Sigmoid colon (tissue), 7 donors: ENCODE measurements at places on chromosomes 7 and 10. TPM values are rescaled to one million over a fixed set of nuclear protein-coding genes. Genes with fewer than 3 reads are reported as not detected.

GRCh38 chr10:90481326-90481923 lies 376.4 kb downstream of the HTR7 start:
- H3K4me1 ChIP-seq = no peaks in the 10 kb centered on the region
- DNase-seq = no peak
- no peaks in the 10 kb centered on the region for H3K27me3 ChIP-seq
- H3K27ac ChIP-seq = no peak overlapping the region
- no peak overlapping the region for H3K4me3 ChIP-seq

GRCh38 chr10:49613882-49614241 lies at the start of gene CHAT:
CHAT (plus strand) TSS chr10:49614037; CDS start chr10:49614190, 153 bp downstream.
- peak; percentile 26 for DNase-seq
- H3K4me1 ChIP-seq = peaks cover 27% of the 10 kb centered on the region
- peaks cover 98% of the 10 kb centered on the region for H3K27me3 ChIP-seq
- H3K36me3 ChIP-seq = no peaks in the 10 kb centered on the region
- no peak within 1 kb of the TSS for H3K4me3 ChIP-seq
- no peak within 1 kb of the TSS for H3K27ac ChIP-seq

Gene OR2A5
- not detected for total RNA-seq

DNA sequence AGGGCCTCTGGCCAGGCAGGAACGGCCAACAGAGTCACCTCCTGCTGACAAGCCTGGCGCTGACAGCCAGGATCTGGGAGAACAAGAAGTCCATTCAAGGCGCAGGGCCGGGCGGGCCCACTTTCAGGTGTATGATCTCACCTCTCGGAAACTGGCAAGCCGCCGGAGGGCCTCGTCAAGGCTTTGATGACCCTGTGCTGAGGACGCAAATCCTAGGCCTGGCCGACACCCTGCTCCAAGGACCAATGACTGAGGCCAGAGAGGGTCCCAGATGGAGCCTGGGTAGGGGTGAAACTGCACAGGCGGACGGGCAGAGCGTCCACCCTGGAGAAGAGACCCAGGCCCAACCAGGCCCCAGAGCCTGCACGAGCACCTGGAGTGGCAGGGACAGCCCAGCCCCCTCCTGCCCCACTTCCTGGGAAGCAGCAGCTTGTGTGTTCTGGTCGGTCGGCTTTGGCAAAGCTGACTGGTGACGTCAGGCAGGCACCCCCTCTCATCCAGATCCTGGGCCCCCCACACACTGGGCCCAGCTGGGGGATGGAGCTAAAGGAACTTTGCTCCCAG lies 30.6 kb downstream of the MYL10 start:
- DNase-seq = no peak
- H3K4me3 ChIP-seq = no peak overlapping the region
- H3K27ac ChIP-seq = no peak overlapping the region
- no peaks in the 10 kb centered on the region for H3K27me3 ChIP-seq

DNA sequence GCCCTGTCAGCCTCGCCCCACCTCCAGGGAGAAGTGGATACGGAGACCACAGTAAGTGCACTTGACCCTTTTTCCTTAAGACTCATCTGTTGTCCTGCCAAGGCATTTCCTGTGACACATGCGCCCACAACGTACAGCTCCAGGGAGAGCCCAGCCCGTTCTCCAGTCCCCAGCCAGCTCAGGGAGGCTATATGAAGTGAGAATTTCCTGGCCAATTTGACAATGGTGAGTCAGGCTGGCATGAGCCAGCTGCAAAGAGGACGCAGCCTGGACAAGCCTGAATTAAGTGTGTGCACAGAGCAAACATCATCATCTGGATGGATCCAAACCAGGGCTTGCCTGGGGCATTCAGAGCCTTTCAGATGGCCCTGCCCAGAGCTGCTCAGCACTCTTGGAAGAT lies 244.8 kb downstream of the KCNMA1 start:
- H3K36me3 ChIP-seq = no peaks in the 10 kb centered on the region
- no peak for DNase-seq
- H3K4me1 ChIP-seq = peaks cover 71% of the 10 kb centered on the region
- no peaks in the 10 kb centered on the region for H3K27me3 ChIP-seq

DNA sequence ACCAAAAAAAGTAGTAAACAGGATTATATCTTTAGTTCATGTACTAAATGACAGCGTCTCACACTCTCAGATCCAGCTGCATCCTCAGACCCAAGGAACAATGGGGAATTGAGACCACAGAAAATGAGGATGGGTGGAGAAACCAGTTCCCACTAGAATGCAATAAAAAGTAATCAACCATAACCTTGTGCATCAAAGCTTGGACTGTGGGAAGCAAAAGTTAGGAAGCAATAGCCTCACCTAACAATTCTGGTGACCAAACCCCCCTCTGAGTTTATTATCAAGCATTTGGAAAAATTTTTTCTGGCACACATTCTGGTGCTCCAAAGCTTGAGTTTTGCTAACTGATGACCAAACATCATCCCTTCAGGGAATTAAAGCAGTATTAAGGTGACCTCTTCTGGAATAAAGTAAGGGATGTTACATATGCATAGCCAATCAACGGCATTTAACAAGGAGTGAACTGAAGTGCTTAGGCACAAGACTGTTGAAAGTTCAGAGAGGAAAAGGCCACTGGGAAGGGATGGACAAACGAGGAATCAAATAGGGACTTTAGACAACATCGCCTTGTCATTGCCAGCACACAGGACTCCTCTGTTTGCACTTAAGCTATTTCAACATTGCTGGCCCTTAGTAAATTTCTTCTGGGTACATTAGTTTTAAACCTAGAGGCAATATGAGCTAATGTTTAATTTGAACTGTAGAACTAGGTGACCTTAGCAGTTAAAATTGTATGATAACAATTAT lies 1.2 kb upstream of the MAT1A start:
- no peaks in the 10 kb centered on the region for H3K27me3 ChIP-seq
- no peaks in the 10 kb centered on the region for H3K4me1 ChIP-seq
- no peak overlapping the region for H3K4me3 ChIP-seq

GRCh38 chr7:142263598-142264380 lies 5.9 kb upstream of the PRSS58 start:
- H3K27me3 ChIP-seq = no peaks in the 10 kb centered on the region
- H3K27ac ChIP-seq = no peak overlapping the region
- no peak overlapping the region for H3K4me3 ChIP-seq
- H3K4me1 ChIP-seq = no peaks in the 10 kb centered on the region

Gene PLEKHS1
- total RNA-seq = not detected

- H3K36me3 ChIP-seq = no peaks in the 10 kb centered on the region
- no peak for DNase-seq
- no peak overlapping the region for H3K27ac ChIP-seq
Measured at GRCh38 chr10:112844681-112845544, 105.1 kb upstream of the TCF7L2 start.

- H3K27me3 ChIP-seq = no peaks in the 10 kb centered on the region
- H3K4me1 ChIP-seq = no peaks in the 10 kb centered on the region
- no peak overlapping the region for H3K4me3 ChIP-seq
- no peaks in the 10 kb centered on the region for H3K36me3 ChIP-seq
Measured at GRCh38 chr7:135177028-135177696, 6.7 kb upstream of the CYREN start.

DNA sequence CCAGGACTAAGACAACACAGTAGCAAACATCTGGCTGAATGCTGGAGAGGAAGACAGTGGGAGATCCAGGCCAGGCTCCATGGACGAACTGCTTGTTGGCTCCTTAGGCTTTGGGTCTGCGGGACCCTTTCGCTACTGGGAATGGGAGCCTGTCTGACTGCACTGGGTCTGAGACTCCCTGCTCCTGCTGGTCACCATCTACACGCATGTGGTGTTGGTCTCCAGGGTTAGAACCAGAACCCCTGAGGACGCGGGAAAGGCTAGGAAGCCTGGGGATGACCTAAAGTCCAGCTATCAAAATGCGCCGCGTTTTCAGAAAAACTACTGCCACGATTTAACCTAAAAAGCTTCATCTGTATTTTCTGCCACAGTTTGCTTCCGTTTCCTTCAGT lies 817 bp upstream of the DNAJB6 start:
- DNase-seq = no peak
- H3K36me3 ChIP-seq = no peaks in the 10 kb centered on the region
- H3K4me1 ChIP-seq = peaks cover 40% of the 10 kb centered on the region
- H3K27ac ChIP-seq = peak overlapping the region; percentile 99
- H3K27me3 ChIP-seq = no peaks in the 10 kb centered on the region
- peak overlapping the region; percentile 90 for H3K4me3 ChIP-seq

GRCh38 chr7:908159-908581 lies 31.8 kb downstream of the GET4 start:
- no peaks in the 10 kb centered on the region for H3K27me3 ChIP-seq
- no peaks in the 10 kb centered on the region for H3K36me3 ChIP-seq
- DNase-seq = no peak
- no peak overlapping the region for H3K4me3 ChIP-seq
- H3K27ac ChIP-seq = no peak overlapping the region

DNA sequence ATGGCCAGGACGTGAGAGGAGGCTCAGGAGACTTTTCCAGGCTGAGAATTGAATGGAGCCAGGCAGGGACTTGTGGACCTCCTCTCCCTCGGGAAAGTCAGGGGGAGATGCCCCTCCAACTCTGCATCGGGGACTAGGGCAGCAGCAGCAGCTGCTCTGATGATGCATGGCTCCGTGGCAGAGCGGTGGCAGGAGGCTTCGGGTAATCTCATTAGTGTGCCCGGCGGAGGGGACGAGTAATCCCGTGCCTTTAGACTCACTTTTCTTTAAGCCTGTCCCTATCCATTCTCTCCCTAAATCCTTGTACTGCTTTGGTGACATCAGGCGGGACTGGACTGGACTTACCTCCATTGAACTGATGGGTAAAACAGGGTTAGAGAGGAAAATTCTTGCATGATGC lies 75.1 kb downstream of the ZMIZ1 start:
- no peak overlapping the region for H3K4me3 ChIP-seq
- DNase-seq = no peak
- H3K27ac ChIP-seq = peak overlapping the region; percentile 92
- H3K27me3 ChIP-seq = no peaks in the 10 kb centered on the region

- H3K27me3 ChIP-seq = no peaks in the 10 kb centered on the region
- no peak overlapping the region for H3K4me3 ChIP-seq
- peak; percentile 73 for DNase-seq
- H3K27ac ChIP-seq = no peak overlapping the region
Measured at GRCh38 chr10:101485681-101486554, 102.1 kb downstream of the POLL start.

DNA sequence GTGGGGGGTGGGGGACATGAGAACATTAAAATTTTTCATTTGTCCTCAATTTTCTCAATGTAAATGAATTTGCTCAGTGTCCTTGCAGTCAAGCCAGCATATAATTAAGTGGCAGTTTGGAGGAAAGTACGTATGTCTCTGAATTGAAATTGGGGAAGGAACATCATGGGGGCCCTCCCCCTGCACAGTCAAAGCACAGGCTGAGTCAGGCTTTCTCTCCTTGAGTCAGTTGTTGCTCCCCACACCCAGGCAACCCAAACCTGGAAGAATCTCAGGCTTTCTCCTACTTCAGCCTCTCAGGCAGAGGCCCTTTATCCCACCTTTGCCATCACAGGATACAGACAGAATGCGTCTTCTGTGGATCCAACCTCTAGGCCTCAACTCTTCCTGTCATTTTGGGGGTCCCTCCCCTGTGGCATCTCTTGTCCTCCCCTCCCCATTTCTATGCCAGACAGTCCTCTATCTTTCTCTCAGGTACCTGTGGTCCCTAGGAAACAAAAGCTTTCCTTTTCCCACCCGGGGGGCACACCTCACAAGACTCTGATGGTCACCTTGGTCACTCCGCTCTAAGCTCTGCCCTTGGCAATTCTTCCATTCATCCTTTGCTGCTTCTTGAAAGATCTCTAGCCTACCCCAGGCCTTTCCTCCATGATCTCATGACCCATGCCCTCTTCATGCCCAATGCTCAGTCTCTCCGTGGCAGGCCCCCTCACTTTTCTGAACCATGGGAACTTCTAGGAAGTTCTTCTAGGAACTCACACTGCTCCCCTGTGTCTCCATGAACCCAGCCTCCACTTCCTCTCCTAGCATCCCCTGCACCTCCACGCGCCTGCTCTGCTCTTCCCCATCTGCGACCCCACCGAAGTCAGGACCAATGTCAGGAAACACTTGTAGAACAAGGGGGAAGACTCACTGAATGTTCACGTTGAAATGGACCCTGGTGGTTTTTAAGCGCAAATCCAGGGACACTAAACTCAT lies 40.4 kb downstream of the CREB3L2 start:
- H3K4me3 ChIP-seq = no peak overlapping the region
- no peak overlapping the region for H3K27ac ChIP-seq
- no peaks in the 10 kb centered on the region for H3K4me1 ChIP-seq

DNA sequence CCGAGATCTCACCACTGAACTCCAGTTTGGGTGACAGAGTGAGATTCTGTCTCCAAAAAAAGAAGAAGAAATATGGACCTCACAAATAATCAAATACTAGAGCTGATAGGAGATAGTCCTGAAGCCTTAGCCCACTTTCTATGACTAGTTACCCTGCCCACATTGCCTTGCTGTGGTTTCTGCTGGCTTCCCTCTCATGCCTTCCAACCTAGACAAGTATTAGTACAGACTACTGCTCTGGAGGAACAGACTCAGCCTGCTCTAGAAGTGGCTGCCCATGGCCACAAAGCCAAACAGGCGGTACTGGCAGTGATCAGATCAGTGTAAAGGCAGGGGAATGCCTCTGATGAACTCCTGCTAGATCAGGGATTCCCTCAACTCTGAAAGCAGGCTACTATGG lies 89.7 kb upstream of the PRKAR2B start:
- no peaks in the 10 kb centered on the region for H3K4me1 ChIP-seq
- no peak overlapping the region for H3K4me3 ChIP-seq
- H3K27ac ChIP-seq = no peak overlapping the region
- H3K27me3 ChIP-seq = no peaks in the 10 kb centered on the region

Gene AMPH
- total RNA-seq = 4.3 TPM

Gene FFAR4
- 0.99 TPM for total RNA-seq

DNA sequence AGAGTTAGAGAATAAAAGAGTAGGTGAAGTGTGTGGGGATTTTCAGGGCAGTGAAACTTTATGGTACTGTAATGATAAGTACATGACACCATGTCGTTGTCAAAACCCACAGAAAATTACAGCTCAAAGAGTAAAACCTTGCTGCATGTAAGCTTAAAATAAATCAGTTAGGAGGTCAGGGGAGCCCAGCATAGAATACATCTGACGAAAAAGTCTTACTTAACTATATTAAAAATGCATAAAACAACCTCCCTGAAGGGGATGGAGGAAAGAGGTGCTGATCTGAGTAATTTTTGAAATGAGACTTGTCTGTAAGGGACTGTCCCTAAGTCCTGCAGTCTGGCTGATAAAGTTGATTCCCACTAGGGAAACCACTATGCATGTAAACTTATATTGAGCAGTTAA lies 49.8 kb upstream of the AKR1E2 start:
- H3K36me3 ChIP-seq = no peaks in the 10 kb centered on the region
- no peak overlapping the region for H3K27ac ChIP-seq
- H3K27me3 ChIP-seq = no peaks in the 10 kb centered on the region
- no peak for DNase-seq
- no peak overlapping the region for H3K4me3 ChIP-seq

DNA sequence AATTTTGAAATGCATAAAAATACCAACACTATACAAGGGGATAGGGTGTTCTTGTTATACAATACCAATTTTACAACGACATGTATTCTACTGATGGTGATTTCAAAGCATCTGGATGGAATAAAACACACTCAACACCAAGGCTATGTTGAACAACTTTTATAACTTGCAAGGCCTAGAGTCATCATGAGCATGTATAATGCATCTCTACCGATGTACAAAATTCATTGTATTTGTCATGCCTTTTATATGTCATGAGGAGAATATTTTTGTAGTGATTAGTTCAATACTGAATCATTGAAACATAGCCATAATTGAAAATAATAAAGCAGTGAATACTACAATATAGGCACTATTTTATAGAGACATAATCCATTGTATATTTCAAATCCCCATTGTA lies 160.2 kb downstream of the ETV1 start:
- DNase-seq = no peak
- H3K36me3 ChIP-seq = no peaks in the 10 kb centered on the region
- H3K4me1 ChIP-seq = no peaks in the 10 kb centered on the region
- H3K27ac ChIP-seq = no peak overlapping the region
- H3K4me3 ChIP-seq = no peak overlapping the region
- H3K27me3 ChIP-seq = no peaks in the 10 kb centered on the region

Gene GHRHR
- total RNA-seq = not detected
